ENCODE measurements at places on chromosomes 2 and 18. TPM values are rescaled to one million over a fixed set of nuclear protein-coding genes. Genes with fewer than 3 reads are reported as not detected.

TFCP2L1 gene
- total RNA-seq = 29.9 TPM

ILKAP gene
- total RNA-seq = 13.3 TPM

HOXD3 gene
- 2.9 TPM for total RNA-seq

ANKRD62 gene
- 0.97 TPM for total RNA-seq

SLC16A14 gene
- 5.1 TPM for total RNA-seq

RPRM gene
- total RNA-seq = 0.95 TPM

HRH4 gene
- not detected for total RNA-seq

MDH1 gene
- total RNA-seq = 120 TPM

GYPC gene
- 55.7 TPM for total RNA-seq

DPP10 gene
- total RNA-seq = 4.0 TPM

ALPI gene
- total RNA-seq = not detected

SIX3 gene
- not detected for total RNA-seq

SEMA4F gene
- total RNA-seq = 6.1 TPM

LIMS4 gene
- total RNA-seq = 0.21 TPM

MATN3 gene
- 1.3 TPM for total RNA-seq

IWS1 gene
- total RNA-seq = 22.0 TPM

C1QL2 gene
- total RNA-seq = not detected

RIT2 gene
- total RNA-seq = not detected

STAT4 gene
- 3.2 TPM for total RNA-seq

CD226 gene
- total RNA-seq = 0.79 TPM

RBBP8 gene
- total RNA-seq = 63.2 TPM

MAL gene
- 1,903 TPM for total RNA-seq

ZNF385B gene
- 0.44 TPM for total RNA-seq

TNS1 gene
- 74.4 TPM for total RNA-seq

HOXD8 gene
- total RNA-seq = 1.2 TPM

SERPINB12 gene
- not detected for total RNA-seq

SCYGR4 gene
- total RNA-seq = not detected

C2orf42 gene
- total RNA-seq = 8.0 TPM

SH3BP4 gene
- total RNA-seq = 20.9 TPM

GBX2 gene
- not detected for total RNA-seq

ALLC gene
- not detected for total RNA-seq

ABCG5 gene
- not detected for total RNA-seq

SLC1A4 gene
- total RNA-seq = 12.8 TPM

All from esophagus squamous epithelium (tissue), 5 donors.